ENCODE measurements at places on chromosomes 1 and 21. TPM values are rescaled to one million over a fixed set of nuclear protein-coding genes. Genes with fewer than 3 reads are reported as not detected.
A peak's percentile ranks its signal among the peaks of the same experiment; 100 is the strongest.

Gene OR2L13
- not detected for total RNA-seq

Gene RAB3B
- not detected for total RNA-seq

Gene OR2T29
- total RNA-seq: not detected

Gene GJB3
- total RNA-seq: not detected

Gene MAN1C1
- 18.0 TPM for total RNA-seq

Gene TRIM67
- 0.08 TPM for total RNA-seq

Gene CELSR2
- total RNA-seq: 4.2 TPM

Gene POU3F1
- total RNA-seq: 0.11 TPM

Gene PLEKHG5
- total RNA-seq: 16.2 TPM

Gene GPR37L1
- 0.05 TPM for total RNA-seq

Gene GBP3
- total RNA-seq: 7.9 TPM

Gene PBX1
- 73.2 TPM for total RNA-seq

Gene LMNA
- 236 TPM for total RNA-seq

Gene AMPD1
- not detected for total RNA-seq

Gene PIK3CD
- total RNA-seq: 2.6 TPM

Gene TMPRSS2
- total RNA-seq: not detected

DNA sequence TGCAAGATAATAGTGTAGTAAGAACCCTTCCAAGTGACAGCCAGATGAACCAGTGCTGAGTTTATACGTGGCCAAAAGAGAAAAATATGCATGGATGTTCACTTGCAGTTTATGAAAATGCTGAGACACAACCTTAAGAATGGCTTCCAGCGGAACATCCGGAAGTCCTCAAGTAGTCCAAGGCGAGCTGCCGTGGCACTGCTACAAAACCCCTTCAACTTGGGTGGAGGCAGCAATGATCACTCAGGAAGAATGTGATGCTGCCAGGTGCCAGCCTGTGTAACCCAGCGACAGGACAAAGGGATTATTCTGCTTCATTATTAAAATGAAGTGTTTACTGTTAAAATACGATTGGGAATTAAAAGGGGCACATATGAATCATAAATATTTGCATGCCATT, 179.6 kb downstream of the RUNX1 start:
- no peak for DNase-seq

DNA sequence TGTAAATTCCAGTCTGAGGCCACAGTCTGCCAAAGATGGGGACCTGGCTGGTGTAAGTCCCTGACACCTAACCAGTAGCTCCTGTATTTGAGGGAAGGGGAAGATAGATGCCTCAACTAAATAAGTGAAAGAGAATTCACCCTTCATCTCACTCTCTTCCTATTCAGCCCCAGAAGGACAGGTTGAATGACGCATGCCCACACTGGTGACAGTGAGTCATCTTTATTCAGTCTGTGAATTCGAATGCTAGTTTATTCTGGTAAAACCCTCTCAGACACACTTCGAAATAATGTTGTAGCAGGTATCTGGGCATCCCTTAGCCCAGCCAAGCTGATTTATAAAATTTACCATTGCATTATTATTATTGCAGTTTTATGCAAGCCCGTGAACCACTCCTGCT, 617.0 kb upstream of the PRMT6 start:
- no peak for DNase-seq

GRCh38 chr1:243927381-243927780, 77.3 kb upstream of the AKT3 start:
- DNase-seq: no peak

- DNase-seq: no peak
Measured at GRCh38 chr1:94981575-94981973, 54.7 kb upstream of the CNN3 start.

DNA sequence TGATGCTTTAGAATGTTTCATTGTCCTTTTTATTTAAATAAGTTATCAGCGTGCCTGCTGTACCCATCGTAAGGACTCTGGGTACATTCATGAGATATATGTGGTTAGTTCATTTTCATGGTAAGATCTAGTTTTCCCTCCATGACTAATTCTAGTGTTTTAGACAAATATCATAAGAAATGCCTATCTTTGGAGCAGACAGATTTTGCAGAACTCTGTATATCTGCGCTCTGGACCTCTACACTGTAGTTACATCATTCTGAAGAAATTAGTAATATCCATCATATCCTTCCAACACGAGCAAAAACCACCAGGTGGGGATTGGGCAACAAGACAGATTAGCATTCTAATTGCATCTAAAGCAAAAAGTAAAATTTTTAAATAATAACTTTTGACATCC, 499.2 kb downstream of the SETD4 start:
- no peak for DNase-seq

- no peak for DNase-seq
Measured at GRCh38 chr1:102834688-102835320, 273.5 kb downstream of the COL11A1 start.

GRCh38 chr1:27428316-27429028, 36.0 kb downstream of the GPR3 start:
- peak; percentile 57 for DNase-seq

- no peak for DNase-seq
Measured at GRCh38 chr21:38968887-38969543, 163.3 kb downstream of the ETS2 start.

- no peak for DNase-seq
Measured at GRCh38 chr1:111778541-111779051, 22.9 kb downstream of the DDX20 start.

- no peak for DNase-seq
Measured at GRCh38 chr1:41780322-41780721, 138.4 kb downstream of the HIVEP3 start.

DNA sequence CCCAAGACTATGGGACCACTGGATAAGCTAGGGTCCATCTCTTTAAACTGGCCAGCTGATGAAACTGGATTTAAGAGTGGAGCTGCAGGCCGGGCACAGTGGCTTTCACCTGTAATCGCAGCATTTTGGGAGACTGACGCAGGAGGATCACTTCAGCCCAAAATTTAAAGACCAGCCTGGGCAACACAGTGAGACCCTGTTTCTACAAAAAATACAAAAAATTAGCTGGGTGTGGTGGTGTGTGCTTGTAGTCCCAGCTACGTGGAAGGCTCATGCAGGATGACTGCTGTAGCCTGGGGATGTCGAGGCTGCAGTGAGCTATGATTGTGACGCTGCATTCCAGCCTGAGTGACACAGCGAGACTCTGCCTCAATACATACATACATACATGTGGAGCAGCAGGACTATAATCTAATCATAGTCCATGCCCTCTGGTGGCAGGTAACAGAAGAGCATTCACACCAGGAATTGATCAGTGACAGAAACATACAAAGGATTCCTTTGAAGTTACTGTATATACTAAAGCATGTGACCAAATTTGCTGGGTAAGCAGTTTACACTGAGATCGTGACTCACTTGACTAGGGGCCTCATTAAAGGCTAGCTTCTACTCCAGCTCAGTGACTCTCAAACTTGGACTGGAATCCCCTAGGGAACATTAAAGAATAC, 101.5 kb upstream of the SLFNL1 start:
- DNase-seq: no peak

DNA sequence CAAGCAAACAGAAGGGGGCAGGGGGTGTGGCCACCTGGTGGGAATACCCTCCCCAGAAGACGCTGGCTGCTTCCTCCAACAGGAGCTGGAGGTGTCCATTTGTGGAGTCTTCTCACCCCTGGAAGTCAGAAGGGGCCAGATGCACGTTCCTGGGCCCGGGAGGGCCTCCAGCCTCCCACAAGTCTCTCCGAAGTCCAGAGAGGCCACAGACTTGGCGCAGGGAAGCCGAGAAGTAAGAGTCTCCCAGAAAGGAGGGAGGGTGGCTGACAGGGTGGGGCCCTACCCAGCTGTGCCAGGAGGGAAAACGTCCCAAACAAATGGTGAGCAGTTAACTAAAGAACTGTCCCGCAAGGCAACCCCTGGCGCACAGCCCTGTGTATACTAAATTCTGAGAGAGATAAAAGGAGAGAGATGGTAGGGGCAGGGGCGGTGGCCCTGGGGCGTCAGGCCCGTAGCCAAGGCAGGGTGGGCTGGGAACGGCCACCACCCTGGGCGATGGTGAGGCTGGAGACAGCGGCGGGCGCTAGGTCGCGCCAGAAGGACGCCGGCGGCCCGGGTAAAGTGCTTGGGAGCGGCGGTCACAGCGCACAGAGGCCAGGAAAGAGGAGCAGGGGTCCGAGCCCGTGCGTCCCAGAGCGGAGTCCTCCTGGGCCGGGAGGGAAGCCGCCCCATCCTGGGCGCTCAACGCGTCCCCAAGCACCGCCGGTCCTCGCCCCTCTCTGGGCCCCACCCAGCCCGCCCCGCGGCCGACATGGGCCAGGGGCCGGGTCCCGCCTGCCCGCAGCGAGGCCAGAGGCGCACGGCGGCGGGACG, 1.2 kb downstream of the CHD5 start:
- no peak for DNase-seq

GRCh38 chr1:233107130-233107660, 156.8 kb downstream of the NTPCR start:
- DNase-seq: no peak

- no peak for DNase-seq
Measured at GRCh38 chr1:55069280-55069679, 29.9 kb downstream of the PCSK9 start.

GRCh38 chr1:246292571-246292970, 214.5 kb downstream of the SMYD3 start:
- DNase-seq: no peak

DNA sequence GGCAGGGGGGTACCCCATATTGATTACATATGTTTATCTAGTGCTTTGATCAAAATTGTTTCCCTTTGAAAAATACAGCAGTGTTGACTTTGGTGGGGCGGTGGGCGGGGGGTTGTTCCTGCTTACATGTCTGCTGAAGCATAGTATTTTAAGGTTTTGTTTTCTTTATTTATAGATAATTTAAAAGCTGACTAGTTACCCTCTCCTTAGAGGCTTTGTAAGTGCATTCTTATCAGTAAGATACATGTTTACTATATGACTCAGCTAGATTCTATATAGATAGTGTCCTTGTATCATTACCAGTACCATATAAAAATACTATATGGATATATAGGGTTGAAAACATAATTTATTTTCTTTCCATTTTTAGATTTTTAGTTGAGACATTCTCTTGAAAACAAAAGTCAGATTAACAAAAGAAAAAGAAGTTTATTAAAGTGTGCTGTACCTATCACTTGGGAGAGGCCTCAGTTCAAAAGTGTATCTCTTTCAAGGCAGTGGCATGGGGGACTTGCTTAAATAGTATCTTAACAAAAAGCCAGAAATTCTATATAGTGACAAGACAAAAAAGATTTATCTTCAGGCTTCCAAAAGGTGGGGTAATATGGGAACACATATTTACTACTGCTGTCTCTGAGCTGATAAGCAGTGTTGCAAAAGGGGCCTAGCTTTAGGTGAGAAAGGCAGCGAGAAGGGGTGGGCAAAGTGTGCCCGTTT, 79.0 kb downstream of the HS2ST1 start:
- DNase-seq: no peak

GRCh38 chr1:11653101-11653860, 948 bp downstream of the FBXO2 start:
- no peak for DNase-seq

DNA sequence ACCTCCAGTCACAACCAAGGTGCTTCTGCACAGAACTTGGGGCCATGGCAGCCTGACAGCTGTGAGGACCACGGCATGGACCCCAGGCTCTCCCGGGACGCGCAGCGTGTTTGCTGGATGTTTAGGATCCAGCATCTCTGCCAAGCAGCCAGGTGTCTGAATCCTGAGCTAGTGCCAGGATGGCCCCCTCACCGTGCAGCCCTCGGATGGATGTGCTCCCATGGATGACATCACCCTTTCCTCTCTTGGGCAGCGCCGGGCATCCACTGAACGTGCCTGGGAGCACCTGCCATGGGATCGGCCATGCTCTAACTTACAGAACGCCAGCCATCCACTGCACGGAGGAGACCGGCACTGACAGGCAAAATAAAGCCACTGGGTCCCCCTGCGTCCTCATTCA, 53.9 kb downstream of the PRDM15 start:
- no peak for DNase-seq

- no peak for DNase-seq
Measured at GRCh38 chr1:44777969-44778635, 2.8 kb downstream of the RPS8 start.

DNA sequence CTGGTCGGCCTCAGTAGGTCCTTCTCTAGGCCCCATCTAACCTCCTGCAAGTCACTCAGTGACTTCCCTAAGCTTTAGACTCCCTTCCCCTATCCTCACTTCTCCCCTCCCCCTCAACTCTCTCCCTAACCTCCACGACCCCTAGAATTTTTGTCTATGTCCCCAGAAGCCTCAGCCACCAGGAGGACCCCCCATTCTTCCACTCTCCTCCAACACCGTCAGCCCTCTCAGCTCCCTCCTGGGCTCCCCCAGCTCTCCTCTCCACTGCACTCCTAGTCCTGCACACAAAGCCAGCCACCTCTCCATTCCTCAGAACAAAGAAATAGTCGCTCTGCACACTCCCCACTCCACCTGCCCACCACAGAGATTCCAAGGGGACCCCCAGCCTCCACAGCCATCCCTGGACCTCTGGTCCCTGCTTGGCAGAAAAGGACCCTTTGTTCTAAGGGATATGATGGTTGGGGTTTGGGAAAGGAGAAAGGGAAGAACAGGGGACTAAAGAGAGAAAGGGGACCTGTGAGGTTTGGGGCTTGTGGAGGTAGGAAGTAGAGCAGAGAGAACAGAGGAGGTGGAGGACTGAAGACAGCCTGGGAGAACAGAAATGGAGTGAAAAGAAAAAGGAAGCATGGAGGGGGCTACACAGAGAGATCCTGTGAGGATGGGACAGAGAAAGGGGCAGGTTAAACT, 2.8 kb downstream of the ARHGEF2 start:
- no peak for DNase-seq

DNA sequence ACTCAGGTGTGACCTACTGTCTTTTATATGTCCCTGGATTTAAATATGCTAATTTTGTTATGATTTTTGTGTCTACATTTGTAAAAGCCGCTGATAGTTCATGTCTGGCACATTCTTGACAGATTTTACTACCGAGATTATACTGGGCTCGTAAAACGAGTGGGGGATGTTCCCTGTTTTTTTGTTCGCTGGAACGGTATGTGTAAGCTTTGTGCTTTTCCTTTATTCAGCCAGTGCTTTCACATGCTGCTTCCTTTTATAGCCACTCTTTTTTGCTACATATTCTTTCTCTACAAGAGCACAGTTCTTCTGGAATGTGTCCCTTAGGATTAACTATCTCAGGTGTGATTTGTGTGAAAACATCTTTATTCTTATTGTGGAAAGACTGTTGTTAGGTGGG, 46.6 kb downstream of the ADARB1 start:
- DNase-seq: no peak

- no peak for DNase-seq
Measured at GRCh38 chr21:26557106-26557505, 16.0 kb downstream of the CYYR1 start.

DNA sequence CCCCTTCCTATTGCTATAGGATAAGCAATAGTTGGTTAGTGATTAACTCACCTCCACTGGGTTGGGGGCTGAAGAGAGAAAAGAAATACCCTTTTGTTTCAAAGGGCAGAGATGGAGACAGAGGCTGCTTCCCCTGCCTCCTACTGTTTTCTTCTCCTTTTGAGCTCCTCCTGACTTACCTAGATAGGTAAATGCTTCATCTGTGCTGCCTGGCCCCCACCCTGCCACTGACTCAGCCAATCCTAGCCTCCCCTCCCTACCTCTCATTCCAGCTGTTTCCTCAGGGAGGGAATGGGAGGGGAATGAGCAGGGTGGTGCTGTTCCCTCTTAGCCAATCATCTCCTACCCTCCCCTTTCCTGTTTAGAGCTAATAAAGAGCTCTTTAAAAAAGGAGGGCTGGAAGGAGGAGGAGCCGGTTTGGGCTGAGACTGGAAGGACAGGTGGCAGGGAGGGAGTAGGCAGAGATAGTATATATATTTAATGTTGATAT, at the start of gene C1orf116:
Gene C1orf116, minus strand, starts transcription at position 229 of the 490 bp plus-strand sequence. CDS start 5,158 bp downstream, outside the sequence.
- no peak for DNase-seq

GRCh38 chr1:115252585-115252984, 85.5 kb downstream of the NGF start:
- no peak for DNase-seq

Data from left ventricle myocardium inferior (tissue), 1 donor.